Activated B cell treated with CpG ODN at 0.5 μM for 24 hours (primary cell): ENCODE measurements at places on chromosomes 4 and X.
A peak's percentile ranks its signal among the peaks of the same experiment; 100 is the strongest.

DNA sequence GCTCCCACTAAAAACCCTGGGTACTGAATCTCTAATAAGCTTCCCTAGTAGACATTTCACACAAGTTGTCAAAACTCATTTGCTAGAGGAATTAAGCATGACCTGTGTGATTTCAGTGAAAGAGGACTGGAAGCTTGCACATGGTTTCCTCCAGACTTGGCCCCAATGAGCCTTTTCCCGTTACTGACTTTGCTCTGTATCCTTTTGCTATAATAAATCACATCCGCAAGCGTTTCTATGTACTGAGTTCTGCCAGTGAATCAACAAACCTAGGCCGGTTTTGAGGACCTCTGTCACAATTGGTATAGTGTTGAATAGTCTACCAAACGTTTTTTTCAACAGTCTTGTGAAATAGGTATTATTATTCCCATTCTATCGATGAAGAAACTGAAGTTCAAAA is 8.2 kb downstream of the ATP11C start:
- no peak for DNase-seq

DNA sequence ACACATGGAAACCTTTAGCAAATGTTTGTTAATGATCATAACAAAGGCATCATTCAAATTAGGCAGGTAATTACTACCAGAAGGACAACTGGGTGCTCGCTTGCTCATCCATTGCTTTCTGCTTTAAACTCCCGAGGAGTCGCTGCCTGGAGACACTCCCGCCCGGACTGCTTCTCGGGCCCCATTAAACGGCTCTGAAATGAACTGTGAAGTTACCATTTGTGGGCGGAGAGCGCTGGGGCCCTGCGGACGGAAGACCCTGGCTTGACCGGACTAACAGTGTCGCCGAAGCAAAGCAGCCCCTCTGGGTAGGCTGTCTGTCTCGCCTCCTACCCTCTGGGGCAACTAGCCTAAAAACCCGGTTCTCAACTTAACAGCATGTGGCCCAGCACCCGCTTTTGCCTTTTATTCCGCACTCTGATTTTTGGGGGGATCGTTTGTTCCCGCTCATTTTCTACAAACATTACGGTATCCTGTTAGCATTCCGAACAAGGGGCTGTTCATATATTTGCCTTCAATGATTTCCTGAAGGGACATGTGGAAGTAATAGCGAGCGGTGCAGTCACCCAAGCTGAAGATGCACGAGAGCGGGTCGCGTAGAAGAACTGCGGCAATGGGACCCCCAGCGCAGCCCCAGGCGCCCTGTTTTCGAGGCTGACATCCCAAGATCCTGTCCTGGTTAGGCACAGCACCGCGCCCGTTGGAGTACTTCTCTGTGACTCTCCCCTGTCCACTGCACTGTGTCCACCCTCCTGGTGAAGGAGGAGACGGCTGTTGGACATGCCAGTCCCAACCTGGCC is 1.6 kb upstream of the PDGFRA start:
- DNase-seq: peak; percentile 17

DNA sequence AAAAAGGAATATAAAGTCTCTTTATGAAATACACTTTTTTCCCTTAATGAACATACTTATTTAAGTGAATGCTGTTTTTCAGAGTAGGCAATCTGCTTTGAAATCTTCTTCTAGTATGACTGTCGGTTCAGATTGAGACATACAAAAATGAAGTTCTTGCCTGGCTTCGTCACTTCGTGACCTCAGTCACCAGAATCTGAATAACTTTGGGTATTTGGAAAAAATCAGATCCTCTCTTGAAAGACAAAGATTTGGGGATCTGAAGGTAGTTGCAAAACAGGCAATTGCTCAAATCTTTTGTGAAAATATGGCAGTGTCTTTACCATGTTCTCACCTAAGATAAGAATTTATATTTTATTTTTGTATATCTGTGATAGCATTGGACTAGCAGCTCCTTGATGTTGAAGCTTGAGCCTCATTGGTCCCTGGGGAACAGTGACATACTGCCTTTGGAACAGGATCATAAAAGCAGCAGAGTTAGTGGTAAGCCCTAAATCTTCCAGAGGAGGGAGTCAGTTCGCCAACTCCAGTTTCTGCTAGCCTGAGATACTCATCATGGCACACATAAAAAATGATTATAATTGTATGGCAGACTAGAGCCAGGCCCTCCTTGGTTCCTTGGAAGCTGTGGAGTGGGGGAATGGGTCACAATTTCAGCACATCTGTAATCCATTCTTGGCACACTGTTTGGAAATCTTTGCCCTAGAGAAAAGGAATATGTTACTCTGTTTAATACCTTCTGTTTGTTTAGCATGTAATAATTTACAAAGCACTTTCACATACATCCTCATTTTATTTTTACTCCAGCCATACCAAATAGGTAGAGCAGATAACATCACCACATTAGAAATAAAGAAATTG is 5.0 kb downstream of the ARFIP1 start:
- no peak for DNase-seq

- DNase-seq: no peak
Measured at GRCh38 chr4:139606579-139607501, 50.8 kb upstream of the SETD7 start.

GRCh38 chrX:19824603-19825002 is 62.8 kb downstream of the SH3KBP1 start:
- no peak for DNase-seq

DNA sequence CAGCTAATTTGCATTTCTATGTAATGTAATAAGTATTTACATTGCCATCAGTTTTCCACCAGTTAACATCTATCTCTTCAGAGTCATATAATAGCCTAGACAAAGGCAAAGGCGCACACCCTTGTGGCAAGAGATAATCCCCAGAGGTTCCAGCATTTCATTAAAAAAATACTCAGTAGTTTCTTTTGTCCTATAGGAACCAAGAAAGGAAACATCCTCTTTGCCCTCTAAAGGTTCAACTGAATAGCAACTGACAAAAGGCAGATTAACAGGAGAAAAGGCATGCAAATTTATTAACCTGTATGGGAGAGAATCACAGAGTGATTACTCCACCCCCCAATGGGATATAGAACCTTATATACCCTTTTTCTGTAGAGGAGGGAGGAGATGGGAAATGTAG is 48.4 kb downstream of the MAGEB17 start:
- DNase-seq: no peak
